ENCODE measurements at places on chromosomes 2 and 18. TPM values are rescaled to one million over a fixed set of nuclear protein-coding genes. Genes with fewer than 3 reads are reported as not detected.

C2orf80 gene
- not detected for total RNA-seq

SLC30A3 gene
- 4.4 TPM for total RNA-seq

CCDC88A gene
- total RNA-seq: 134 TPM

GRHL1 gene
- 0.48 TPM for total RNA-seq

TBR1 gene
- 0.13 TPM for total RNA-seq

TUBA3E gene
- total RNA-seq: not detected

NT5C1B gene
- total RNA-seq: not detected

HNRNPLL gene
- total RNA-seq: 58.1 TPM

CTNNA2 gene
- total RNA-seq: not detected

MSH2 gene
- total RNA-seq: 180 TPM

FAM228A gene
- total RNA-seq: not detected

NEDD4L gene
- total RNA-seq: 26.0 TPM

THSD7B gene
- total RNA-seq: 0.18 TPM

DNA sequence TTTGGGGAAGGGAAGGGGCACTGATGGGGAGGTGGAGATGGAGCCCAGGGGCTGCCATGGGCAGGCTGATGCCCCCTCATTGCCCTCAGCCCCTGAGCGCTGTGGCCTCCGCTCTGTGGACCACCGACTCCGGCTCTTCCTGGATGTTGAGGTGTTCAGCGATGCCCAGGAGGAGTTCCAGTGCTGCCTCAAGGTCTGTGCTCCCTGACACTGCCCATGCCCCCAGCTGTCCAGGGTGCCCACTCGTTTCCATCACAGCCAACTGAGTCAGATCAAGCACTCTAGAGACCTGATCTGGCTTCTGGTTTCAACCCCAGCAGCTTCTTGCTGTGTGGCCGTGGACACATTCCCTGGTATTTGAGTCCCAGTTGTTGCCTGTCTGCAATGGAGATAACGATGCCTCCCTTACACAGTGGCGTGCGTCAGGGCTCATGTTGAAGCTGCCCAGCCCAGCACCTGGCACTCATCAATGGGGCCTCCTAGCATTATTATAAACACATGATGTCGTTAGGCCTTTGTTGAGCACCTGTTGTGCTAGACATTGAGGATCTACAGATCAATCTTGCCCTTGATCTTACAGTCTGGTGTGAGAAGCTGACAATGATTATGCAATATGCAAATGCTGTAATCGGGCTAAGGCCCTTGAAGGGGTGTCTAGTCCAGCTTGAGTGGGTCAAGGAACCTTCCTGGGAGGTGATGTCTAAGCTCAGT is 14.4 kb downstream of the STK11IP start:
- no peak for DNase-seq

DNA sequence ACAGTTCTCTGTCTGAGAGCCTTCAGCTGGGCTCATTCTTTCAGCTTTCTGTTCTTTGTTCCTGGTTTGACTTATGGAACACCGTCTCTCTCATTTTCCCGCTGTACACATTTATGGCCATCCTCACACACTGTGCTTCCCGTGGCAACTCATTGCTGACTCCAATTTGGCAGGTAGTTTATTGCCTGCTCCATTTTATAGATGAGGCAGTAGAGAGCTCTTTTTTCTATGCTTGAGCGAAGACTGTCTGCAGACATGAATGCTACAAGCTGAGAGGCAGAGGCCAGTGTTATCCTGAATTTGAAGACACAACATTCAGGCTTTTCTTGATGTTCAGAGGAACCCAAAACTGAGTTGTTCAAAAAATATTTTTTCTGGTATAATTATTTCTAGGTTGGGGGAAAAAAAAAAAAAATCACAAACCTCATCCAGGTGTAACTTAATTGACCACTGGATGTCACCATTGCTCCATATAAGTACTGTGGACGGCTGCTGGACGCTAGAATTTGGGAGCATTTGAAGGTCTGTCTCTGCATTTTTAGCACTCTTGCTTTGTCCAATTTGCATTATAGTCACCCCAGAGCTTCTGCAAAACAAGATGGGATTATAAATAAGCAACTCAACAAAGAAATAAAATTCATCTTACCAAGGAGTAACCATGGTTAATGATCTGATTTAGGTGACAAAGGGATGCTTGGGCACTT is 83.5 kb downstream of the HRH4 start:
- peak; percentile 11 for DNase-seq

GRCh38 chr2:140269000-140269399 is 1488.8 kb upstream of the NXPH2 start:
- no peak for DNase-seq

GRCh38 chr2:172930871-172931255 is 144.8 kb upstream of the MAP3K20 start:
- no peak for DNase-seq

GRCh38 chr18:48818329-48819254 is 132.2 kb downstream of the SMAD7 start:
- no peak for DNase-seq

- DNase-seq: no peak
Observed at GRCh38 chr18:7336623-7337022, 105.7 kb downstream of the LRRC30 start.

- no peak for DNase-seq
Observed at GRCh38 chr2:170818752-170819470, 2.2 kb downstream of the GAD1 start.

- peak; percentile 5 for DNase-seq
Observed at GRCh38 chr2:196718419-196719109, 79.0 kb downstream of the CCDC150 start.

DNA sequence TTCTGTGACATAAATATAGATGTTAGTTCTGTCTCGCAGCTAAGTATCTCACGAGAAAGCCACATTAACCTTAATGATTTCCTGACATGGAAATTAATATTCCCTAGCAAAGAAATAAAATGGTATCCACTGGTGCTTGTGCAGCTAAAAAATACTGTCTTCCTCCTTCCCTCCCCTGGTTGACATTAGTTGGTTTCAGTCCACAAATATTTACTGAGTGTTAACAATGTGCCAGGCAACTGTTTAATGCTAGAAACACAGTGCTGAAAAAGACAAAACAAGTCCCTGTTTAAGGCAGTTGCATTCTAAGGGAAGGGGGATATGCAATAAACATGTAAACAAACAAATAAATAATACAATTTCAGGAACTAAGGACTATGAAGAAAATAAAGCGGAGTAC is 44.2 kb upstream of the VPS54 start:
- no peak for DNase-seq

DNA sequence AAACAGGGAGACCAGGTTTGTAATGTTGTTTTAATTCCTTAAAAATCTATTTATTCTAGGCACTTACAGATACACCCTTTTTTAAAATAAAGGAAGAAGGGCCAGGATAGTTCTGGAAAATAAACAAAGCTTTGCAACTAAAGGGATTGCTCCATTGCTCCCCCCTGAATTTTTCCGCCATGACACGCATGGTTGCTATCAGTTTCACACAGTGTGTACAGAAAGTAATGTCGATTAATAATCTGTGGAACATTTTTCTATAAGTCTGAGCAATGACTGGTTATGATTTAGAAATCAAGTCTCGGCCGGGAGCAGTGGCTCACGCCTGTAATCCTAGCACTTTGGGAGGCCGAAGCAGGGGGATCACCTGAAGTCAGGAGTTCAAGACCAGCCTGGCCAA is 90.8 kb downstream of the GAREM1 start:
- no peak for DNase-seq

DNA sequence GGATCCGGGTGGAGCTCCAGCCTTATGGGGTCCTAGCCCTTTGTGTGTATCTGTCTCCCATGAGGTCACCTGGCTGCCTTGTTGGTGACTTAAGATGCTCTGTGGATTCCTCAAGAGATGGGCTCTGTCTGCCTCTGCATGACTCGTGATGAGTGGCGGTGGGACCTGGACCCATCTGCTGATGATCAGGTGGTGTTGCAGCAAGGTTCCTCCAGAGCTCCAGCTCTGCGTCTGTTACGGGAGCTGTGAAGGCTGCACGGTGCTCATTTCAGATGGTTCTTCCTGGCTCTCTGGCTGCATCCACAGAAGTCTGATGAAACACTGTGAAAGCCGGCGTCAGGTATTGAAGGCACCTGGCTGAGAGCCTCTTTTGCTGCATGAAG is 2.4 kb downstream of the AGAP1 start:
- no peak for DNase-seq

GRCh38 chr2:207417301-207417718 is 112.5 kb upstream of the CREB1 start:
- no peak for DNase-seq

- no peak for DNase-seq
Observed at GRCh38 chr18:26867471-26867870, 2.0 kb upstream of the AQP4 start.

DNA sequence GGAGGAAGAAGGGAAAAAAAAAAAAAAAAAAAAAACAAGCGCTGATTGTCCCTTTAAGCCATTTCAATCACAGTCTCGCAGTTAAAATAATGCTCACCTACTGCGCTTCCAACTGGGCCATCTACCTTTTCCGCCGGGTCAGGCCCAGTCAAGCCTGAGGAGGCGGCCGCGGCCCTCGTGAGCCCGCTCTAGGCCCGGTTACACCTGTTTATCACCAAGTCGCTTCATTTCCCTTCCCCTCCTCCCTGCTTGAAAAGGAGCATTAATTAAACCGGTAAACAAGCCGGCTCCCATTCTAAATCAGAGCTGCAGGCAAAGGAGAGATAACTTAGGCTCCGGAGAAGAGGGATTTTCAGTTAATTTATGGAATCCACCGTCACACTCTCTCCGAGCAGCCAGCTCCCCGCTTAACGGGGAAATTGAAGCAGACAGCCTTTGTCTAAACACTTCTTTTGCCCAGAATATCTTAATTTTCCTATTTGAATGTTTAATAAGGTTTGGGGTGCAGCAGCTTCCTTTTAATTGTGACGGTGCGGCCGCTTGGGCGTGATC is 140.1 kb upstream of the SIX3 start:
- DNase-seq: no peak

GRCh38 chr18:46222710-46223360 is 118.7 kb downstream of the HAUS1 start:
- DNase-seq: no peak

DNA sequence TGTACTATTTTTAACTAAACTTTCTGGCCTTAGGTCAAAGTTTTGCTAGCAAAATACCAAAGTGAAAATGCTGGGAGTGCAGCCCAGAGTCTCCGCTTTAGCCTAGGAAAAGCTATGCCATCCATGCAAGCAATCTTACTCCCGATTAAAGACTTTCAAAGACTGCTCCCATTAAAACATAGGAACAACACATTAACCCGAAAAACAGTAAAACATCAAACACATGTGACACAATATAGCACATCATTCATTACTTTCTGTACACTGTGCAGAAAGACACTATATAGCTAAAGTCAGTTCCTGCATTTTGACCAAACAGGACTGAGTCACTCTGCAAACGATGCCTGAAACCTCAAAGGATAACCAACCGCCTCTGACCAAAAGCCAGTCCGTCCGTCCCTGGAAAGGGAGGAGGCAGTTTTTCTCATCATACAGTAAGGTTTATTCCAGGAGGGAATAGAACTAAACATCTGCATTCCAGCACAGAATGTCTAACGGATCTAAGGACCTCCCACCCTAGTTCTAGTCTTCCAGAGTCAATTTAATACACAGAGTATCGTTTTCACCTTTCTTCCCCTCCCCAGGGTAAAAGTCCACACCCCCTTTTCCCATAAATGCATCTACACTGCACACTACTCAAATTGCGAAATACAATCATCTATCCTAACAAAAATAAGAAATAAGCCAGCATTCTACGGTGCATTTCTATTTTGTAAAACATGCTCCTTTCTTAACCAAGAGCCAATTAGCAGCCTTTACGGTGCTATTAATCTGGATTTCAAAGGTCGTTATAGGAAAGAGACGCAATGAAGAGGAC is 1.7 kb downstream of the ROCK2 start:
- peak; percentile 30 for DNase-seq

GRCh38 chr2:216985658-216986141 is 125.8 kb upstream of the TNP1 start:
- DNase-seq: peak; percentile 77

DNA sequence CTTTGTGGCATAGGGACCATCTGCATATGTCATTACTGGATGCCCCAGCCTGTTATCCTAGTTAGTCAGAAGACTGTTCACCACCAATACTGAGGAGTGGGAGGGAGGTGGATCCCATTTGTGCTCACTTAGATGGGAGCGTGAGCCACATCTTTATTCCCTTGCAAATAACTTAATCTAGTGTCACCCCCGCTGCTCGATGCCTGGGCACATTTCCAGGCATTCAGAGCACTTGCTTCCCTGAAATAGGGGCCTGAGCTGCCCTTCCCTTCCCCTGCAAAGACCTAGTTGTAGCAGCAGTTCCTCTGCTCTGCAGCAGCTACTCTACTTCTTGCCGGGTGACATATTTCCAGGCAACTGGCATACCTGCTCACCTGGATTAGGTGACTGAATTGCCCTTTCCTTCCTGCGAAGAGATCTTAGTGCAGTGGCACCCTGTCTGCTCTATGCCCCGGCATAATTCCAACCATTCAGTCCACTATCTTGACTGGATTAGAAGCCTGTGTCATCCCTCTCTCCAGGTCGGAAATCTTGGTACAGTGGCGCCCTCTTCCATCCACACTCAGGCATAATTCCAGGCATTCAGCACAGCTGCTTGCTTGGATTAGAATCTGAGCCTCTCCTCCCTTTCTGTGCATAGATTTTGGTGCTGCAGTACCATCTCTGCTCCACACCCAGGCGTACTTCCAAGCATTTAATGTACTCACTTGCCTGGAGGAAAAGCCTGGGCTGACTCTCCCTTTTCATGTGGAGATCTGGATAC is 1389.1 kb upstream of the TMEFF2 start:
- DNase-seq: peak; percentile 72

Measured in SJCRH30 (cell line).